ENCODE measurements at places on chromosomes 6 and 20. TPM values are rescaled to one million over a fixed set of nuclear protein-coding genes. Genes with fewer than 3 reads are reported as not detected.
A peak's percentile ranks its signal among the peaks of the same experiment; 100 is the strongest.

DNA sequence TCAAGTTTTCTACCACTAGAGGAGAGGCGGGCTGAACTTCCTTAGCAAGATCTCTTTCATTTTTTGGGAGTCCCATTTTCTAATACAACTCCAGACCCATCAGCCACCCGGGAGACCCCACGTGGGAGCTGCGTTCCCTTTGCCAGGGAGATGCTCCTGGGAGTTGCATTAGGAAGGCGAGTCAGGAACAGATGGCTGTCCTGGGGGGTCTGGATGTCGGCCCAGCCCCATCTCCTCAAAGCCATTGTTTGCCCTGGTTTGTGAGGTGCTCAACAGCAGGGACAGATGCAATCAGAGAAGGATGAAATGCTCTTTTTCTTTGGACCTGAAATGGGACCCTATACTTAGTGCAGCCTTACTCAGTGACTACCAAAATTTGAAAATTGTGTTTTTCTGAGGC, 39.4 kb downstream of the CARMIL1 start:
- DNase-seq, result no peak

DNA sequence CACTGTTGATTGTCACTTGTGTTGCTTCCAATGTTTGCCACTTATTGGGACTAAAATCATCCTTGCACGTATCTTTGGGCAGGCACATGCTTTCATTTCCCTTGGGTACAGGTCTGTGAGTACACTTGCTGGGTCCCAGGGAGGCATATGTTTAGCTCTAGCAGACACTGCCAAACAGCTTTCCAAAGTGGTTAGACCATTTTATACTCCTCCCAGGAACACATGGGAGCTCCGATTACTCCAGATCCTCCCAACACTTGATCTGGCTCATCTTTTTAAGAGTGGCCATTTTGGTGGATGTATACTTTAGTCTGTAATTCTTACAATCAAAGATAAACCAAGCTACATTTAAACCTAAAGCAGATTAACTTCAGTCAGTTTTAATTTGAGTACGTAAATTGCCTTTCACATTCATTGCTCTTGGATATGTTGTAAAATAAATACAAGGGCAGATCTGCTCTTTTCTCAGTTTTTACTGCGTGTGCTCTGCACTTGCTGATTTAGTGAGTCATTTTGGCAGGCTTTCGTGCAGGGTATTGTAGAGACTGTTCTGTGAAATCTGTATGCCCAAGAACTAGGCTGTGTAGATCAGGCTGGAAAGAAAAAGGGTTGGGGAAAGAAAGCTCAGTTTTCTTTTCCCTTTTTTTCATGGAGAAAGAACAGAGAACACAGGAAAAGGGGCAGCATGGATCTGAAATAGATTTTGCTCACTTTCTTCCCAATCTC, 19.5 kb downstream of the SLC22A1 start:
- DNase-seq, result no peak

DNA sequence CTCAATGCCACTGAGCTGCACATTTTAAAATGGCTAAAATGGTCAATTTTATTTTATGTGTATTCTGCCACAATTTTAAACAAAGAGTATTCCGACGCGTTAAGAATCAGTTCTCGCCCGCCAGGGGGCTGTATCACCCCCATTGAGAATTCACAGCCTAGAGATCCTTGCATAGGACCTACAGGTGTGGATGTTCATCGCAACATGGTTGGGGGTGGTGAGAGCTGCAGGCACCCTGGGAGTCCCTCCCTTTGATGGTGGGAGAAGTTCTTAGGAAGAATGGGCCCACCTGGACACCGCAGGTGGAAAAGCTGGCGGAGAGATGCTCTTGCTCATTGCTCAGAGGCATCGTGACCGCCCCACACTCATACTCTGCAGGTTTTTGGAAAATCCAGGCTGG, 63.5 kb downstream of the SLC2A10 start:
- no peak for DNase-seq

DNA sequence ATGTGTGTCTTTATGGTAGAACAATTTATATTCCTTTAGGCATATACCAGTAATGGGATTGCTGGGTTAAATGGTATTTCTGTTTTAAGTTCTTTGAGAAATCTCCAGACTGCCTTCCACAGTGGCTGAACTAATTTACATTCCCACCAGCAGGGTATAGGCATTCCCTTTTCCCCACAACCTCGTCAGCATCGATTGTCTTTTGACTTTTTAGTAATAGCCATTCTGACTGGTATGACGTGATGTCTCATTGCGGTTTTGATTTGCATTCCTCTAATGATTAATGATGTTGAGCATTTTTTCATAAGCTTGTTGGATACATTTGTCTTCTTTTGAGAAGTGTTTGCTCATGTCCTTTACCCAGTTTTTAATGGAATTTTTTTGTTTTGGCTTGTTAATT, 5.3 kb upstream of the TASP1 start:
- no peak for DNase-seq

- DNase-seq, result no peak
These were observed 424.8 kb upstream of the BTBD3 start for GRCh38 chr20:11492846-11493245.

DNA sequence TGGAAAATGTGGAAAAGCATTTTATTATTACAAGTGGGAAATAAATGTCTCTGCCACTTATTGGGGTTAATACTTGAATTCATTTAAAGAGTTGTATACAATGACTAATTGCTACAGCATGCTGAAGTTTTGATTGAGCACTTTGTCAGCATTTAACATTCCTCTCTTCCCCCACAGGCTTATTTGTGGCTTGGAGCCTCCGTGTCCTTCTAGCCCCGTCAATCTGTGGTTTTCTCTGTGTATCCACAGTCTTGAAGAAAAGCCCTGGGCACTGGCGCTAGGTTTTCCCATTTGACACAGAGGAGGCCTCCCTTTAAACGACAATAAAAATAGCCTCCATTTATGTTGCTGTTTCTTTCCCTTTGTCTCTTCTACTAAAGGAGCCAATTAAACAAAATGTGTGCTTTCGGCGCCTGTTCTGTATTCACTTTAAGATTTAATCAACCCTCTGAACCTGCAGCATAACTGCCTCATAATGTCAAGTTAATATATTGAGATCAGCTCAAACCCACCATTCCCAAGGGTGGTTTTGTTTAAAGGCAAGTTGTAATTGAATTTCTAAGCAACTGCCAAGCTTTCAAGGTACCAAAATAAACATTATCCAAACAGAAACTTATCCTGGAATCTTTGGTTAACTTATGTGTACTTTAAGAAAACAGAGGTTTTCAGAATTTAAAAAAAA, 326.6 kb upstream of the RNF24 start:
- DNase-seq, result no peak

CCN5 gene
- not detected for total RNA-seq

POM121L2 gene
- not detected for total RNA-seq

GRCh38 chr20:3420211-3420707, 12.8 kb upstream of the DNAAF9 start:
- DNase-seq, result peak; percentile 62

- no peak for DNase-seq
These were observed 8.7 kb downstream of the OSBPL2 start for GRCh38 chr20:62246872-62247652.

- no peak for DNase-seq
These were observed 393.7 kb downstream of the UTRN start for GRCh38 chr6:144678844-144679243.

- no peak for DNase-seq
These were observed 63.0 kb downstream of the IGF2R start for GRCh38 chr6:160031871-160032270.

DNA sequence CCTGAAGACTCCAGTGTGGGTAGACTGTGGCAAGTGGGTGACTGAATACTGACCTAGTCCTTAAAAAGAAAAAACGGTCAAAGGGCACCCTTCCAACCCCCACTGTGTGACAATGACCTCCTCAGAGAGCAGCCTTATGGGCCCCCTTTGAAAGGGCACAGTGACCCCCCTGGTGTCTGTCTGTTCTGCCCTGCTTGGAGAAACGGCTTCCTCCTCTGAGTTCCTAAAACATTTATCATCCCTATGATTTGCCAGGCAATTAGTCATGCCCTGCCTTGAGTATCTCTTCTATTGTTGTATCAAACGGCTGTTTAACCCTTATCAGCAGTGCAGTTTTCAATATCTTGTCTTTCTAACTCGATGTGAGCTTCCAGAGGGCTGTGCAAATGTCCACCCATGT, 21.0 kb upstream of the STX16 start:
- no peak for DNase-seq

- no peak for DNase-seq
These were observed 452.0 kb downstream of the EPHA7 start for GRCh38 chr6:92967362-92967761.

C6orf52 gene
- total RNA-seq, result 1.7 TPM

ID4 gene
- not detected for total RNA-seq

SPTLC3 gene
- 0.68 TPM for total RNA-seq

- DNase-seq, result no peak
These were observed 15.2 kb downstream of the RAB44 start for GRCh38 chr6:36712816-36713215.

- no peak for DNase-seq
These were observed 86.9 kb upstream of the TRAF3IP2 start for GRCh38 chr6:111692327-111693164.

NRSN1 gene
- total RNA-seq, result not detected

GRCh38 chr6:18080544-18080943, 41.9 kb downstream of the NHLRC1 start:
- no peak for DNase-seq

TOX2 gene
- total RNA-seq, result 2.4 TPM

DNA sequence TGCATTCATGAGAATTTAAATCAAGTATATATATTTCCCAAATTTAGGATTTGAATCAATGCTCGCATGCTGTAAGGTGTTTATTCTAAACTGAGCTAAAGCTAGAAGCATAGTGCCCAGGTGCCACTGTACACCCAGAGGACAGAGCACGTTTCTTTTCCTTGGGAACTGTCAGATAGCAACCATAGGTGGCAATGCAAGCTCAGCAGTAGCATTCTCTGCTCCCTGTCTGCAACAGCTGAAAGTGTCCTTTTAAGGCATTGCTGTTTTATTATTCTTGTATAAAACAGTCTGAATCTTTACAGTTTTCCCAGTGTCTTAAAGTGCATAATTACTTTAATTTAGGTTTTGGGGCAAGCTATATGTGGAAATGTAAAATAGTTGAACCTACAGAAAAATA, 443.4 kb upstream of the MMS22L start:
- DNase-seq, result no peak

DNA sequence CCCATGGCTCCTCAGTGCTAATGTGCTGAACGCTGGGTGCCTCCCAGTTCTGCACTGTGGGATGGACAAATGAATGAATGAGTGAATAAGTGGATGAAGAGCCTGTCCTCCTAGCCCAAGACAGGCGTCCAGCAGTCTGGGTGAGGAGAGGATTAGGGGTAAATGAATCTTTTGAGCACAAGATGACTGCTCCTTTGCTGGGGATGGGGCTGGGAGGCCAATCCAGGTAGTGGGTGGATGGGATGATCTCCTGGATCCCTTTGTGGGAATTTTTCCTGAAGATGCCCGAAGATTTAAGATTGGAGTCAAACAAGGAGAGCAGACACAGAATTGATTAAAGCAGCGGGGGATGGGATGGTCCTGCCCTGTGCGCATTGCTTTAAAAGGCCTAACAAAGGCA, 65.3 kb upstream of the MLN start:
- DNase-seq, result no peak

PPDPF gene
- total RNA-seq, result 143 TPM

GRCh38 chr20:38569747-38570525, 11.1 kb upstream of the ADIG start:
- DNase-seq, result no peak

GRCh38 chr6:166341464-166341863, 881 bp downstream of the SFT2D1 start:
- DNase-seq, result no peak

DNA sequence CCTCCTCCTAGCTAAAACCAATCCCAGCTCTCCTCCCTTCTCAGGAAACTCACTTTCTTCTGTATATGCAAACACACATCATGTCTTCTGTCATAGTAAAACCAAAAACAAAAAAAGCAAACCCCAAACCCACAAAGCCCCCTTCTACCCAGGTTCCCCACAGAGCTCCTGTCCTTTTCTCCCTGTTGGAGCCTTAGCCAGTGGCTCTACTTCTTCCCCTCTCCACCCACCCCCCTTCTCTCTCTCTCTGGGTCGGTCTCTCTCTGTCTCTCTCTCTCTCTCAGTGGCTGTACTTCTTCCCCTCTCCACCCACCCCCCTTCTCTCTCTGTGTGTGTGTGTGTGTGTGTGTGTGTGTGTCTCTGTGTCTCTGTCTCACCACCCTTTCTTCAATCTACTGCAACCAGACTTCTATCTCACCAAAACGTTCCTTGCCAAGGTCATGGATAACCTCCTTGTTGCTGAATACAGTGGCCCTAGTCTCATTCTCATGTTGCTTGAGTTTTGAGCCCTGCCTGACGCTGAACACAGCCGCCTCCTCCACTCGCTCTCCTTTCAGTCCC, 8.7 kb upstream of the OSER1 start:
- no peak for DNase-seq

- DNase-seq, result no peak
These were observed 168.2 kb upstream of the FOXQ1 start for GRCh38 chr6:1143655-1144054.

GRCh38 chr6:41051873-41052272, 1.1 kb upstream of the APOBEC2 start:
- no peak for DNase-seq

DNA sequence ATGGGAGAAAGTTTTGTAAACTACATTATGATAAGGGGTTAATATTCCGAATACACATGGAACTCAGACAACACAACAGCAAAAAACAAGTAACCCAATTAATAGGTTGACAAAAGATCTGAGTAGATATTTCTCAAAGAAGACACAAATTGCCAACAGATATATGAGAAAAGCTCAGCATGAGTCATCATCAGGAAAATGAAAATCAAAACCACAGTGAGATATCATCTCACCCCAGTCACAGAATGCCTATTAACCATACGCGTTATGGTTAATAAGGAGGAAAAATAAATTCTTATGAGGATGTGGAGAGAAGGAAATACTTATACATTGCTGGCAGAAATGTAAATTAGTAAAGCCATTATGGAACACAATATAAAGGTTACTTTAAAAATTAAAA, 695.0 kb downstream of the COL12A1 start:
- no peak for DNase-seq

DNA sequence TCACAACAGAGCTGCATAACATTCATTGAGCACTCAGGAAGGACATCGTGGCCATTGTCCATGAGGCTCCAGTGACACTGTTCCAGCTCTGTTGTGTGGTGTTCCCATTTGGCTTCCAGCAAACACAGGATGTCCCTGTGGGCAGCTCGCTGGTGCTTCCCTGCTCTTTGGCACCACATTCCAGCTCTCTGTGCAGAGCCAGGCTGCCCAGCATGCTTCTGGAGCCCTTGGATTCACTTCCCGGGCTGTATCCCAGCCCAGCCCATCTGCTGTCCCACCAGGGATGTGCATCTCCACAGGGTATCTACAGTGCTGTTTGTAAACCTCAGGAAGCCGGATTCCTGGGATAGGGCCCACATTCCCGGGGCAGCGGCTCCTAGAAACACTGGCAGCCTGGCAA, 57.2 kb downstream of the CTCFL start:
- DNase-seq, result no peak

FUT9 gene
- total RNA-seq, result not detected

- no peak for DNase-seq
These were observed 33.2 kb downstream of the HLA-DRA start for GRCh38 chr6:32472781-32473375.

GRCh38 chr6:73610444-73611275, 43.1 kb downstream of the SLC17A5 start:
- no peak for DNase-seq

- DNase-seq, result no peak
These were observed 94.5 kb downstream of the TPBG start for GRCh38 chr6:82458147-82458546.

GRCh38 chr20:6599876-6600735, 167.4 kb upstream of the BMP2 start:
- no peak for DNase-seq

Measured in activated T-helper 2 cell treated with anti-CD3 and anti-CD28 coated beads, Interferon-gamma antibody, Interleukin-2, Interleukin-4, amounts not matched to agents 10 μg/mL and 5 μg/mL and 100 μg/mL, durations not matched to agents 14 hours and 24 hours and 36 hours (primary cell).